ENCODE measurements at places on chromosomes 2 and 18. TPM values are rescaled to one million over a fixed set of nuclear protein-coding genes. Genes with fewer than 3 reads are reported as not detected.

Gene CCDC85A
- total RNA-seq = not detected

Gene HNMT
- not detected for total RNA-seq

Gene IKZF2
- 19.1 TPM for total RNA-seq

Gene ANO7
- total RNA-seq = 0.72 TPM

Gene GALR1
- total RNA-seq = not detected

GRCh38 chr18:32295604-32296003 lies 105.8 kb downstream of the MEP1B start:
- H3K4me3 ChIP-seq = no peak overlapping the region
- peaks cover 8% of the 10 kb centered on the region for H3K27me3 ChIP-seq
- H3K27ac ChIP-seq = no peak overlapping the region
- no peak for DNase-seq
- H3K4me1 ChIP-seq = no peaks in the 10 kb centered on the region

DNA sequence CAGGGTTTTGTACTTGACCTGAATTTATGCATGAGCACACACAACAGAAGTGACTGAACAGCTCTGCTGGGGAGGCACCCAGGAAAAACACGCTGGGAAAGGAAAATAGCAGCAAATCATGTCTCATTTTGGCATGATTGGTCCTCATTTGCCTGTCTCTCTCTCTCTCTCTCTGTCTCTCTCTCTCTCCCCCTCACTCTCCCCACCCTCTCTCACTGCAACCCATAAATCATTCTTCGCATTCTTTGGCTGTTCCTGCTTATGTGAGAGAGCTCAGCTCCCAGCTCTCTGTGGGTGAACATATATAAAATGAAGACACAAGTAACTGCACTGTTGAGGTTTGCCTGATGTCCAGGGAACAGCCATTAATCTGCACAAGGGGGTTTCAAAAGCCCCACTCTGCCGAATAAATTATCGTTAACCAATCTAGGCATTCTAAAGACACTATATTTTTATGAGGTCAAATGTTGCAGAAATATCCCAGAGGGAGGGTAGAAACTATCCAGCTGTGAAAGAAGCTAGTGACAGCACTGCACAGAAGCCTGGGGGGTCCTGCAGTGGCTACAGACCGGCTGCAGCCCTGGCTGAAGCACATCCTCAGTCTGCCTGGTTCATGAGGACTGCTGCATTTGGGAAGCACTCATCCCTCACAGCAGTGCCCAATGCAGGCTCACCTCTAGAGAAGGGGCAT lies 260.3 kb downstream of the AFF3 start:
- no peak for DNase-seq
- H3K27me3 ChIP-seq = no peaks in the 10 kb centered on the region

GRCh38 chr2:43460611-43461365 lies 135.1 kb downstream of the THADA start:
- DNase-seq = no peak
- H3K36me3 ChIP-seq = peaks cover 2% of the 10 kb centered on the region
- H3K27me3 ChIP-seq = no peaks in the 10 kb centered on the region

GRCh38 chr2:216784456-216784855 lies 75.4 kb downstream of the TNP1 start:
- no peaks in the 10 kb centered on the region for H3K4me1 ChIP-seq
- no peak for DNase-seq
- no peak overlapping the region for H3K4me3 ChIP-seq
- H3K27ac ChIP-seq = no peak overlapping the region
- H3K27me3 ChIP-seq = no peaks in the 10 kb centered on the region

- H3K27me3 ChIP-seq = no peaks in the 10 kb centered on the region
- H3K4me3 ChIP-seq = no peak overlapping the region
- no peaks in the 10 kb centered on the region for H3K36me3 ChIP-seq
- no peak overlapping the region for H3K27ac ChIP-seq
Measured at GRCh38 chr2:236964291-236964690, 121.4 kb upstream of the COPS8 start.

DNA sequence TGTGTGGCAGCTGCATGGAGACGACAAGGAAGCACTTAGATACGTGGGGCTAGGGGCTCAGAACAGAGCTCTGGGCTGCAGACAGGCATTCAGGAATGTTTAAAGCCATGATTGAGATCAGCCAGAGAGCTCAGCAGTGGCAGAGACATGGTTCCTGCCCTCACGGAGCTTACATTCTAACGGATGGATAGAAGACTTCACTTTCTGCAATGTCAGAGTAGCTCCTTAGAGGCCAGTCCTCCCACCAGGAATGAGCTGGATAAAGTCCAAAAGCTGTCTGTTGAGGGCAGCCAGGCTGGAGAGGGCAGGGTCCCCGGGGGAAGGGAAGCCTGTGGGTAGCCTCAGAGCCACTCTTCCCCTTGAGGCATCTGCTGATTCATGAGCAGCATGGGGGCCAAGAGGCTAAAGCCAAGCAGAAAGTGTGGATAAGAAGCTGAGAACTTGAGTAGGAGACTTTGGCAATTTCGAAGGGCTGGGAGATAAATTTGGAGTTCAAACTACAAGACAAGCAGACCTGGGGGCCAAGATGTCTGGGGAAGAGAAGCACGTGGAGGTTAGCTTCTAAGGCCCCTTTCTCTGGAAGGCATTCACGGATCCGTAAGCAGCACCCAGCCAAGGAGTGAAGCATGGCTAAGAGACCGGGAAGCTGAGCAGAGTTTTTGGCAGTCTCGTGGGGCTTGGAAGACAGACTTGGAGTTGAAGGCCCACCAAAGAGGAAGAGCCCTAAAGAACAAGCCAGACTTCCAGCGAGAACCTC lies 9.7 kb upstream of the CIB4 start:
- no peak overlapping the region for H3K4me3 ChIP-seq
- no peaks in the 10 kb centered on the region for H3K4me1 ChIP-seq
- peaks cover 24% of the 10 kb centered on the region for H3K27me3 ChIP-seq
- no peaks in the 10 kb centered on the region for H3K36me3 ChIP-seq
- no peak overlapping the region for H3K27ac ChIP-seq

DNA sequence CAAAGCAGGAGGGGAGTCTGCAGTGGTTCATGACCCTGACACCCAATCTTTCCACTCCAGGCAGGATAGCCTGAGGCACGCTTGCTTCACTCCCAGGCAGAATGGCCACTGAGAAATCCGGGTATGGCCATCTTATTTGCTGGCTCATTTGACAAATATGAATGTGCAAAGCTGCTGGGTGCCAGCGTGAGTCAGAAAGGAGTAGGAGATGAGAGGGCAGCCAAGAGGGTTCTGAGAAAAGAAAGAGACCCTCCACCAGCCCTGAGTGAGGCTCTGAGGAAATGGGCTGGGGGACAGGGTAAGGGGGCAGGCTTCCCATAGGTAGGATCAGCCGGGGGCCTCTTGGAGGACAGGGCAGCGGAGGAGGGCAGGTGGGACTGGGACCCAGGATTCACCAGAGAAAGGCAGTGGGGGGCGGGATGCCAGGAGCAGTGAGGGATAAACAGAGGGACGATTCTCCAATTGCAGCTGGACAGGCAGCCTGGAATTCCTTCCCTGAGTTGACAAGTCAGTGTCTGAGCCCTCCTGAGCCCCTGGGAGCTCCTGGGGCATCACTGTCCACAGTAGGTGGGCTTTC lies 15.2 kb downstream of the RAMP1 start:
- peaks cover 16% of the 10 kb centered on the region for H3K4me1 ChIP-seq
- no peaks in the 10 kb centered on the region for H3K36me3 ChIP-seq
- no peak for DNase-seq

GRCh38 chr2:171173087-171173486 lies 12.4 kb upstream of the TLK1 start:
- H3K36me3 ChIP-seq = peaks cover 2% of the 10 kb centered on the region
- H3K4me3 ChIP-seq = no peak overlapping the region
- DNase-seq = peak; percentile 18
- H3K27me3 ChIP-seq = no peaks in the 10 kb centered on the region
- H3K4me1 ChIP-seq = peaks cover 20% of the 10 kb centered on the region

- no peak overlapping the region for H3K4me3 ChIP-seq
- H3K36me3 ChIP-seq = no peaks in the 10 kb centered on the region
- no peaks in the 10 kb centered on the region for H3K27me3 ChIP-seq
- H3K4me1 ChIP-seq = no peaks in the 10 kb centered on the region
Measured at GRCh38 chr2:221948076-221948475, 350.7 kb downstream of the PAX3 start.

- DNase-seq = no peak
- H3K36me3 ChIP-seq = peaks cover 5% of the 10 kb centered on the region
- peak overlapping the region; percentile 89 for H3K4me3 ChIP-seq
- no peak overlapping the region for H3K27ac ChIP-seq
Measured at GRCh38 chr2:47784352-47784851, 1.5 kb downstream of the MSH6 start.

GRCh38 chr2:43714164-43714563 lies 37.9 kb upstream of the C1GALT1C1L start:
- H3K36me3 ChIP-seq = no peaks in the 10 kb centered on the region
- no peaks in the 10 kb centered on the region for H3K4me1 ChIP-seq
- H3K27ac ChIP-seq = no peak overlapping the region
- H3K27me3 ChIP-seq = peaks cover 9% of the 10 kb centered on the region
- no peak overlapping the region for H3K4me3 ChIP-seq

DNA sequence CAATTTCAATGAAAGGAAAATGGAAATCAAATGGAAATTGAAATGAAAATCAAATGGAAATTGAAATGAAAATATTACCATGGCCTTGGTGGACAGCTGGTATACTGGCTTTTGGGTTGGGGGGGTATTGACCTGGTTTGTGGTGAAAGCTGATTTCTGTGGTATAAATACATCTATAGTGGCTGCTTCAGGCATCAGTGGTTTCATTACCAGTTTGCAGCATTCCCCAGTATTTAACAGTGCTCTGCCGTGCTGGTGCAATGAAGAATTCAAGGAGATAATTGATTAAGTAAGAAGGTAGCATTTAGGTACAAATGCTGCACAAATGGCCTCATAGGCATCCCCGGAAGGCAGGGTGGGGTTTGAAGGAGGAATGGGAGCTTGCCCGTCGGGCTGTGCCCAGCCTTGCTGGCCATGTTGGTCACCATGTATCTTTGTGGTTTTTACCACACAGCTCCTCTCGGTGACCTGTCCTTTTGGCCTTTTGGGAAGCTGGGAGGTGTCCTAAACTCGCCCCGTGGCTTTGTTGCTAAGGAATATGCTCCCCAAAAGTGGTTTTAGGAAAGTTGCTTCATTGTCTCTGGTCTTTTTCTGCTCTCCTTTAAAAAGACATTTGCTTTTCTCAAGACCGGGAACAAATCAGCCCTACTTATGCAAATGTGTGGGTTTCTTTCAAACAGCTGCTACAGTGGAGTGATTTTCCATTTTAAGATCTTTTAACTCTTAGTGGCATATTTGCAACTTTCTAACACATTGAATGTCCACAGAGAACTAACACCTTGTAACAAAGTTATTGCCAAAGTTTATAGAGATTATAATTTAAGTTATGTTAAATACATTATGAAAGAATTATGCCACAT lies 28.6 kb downstream of the SNTG2 start:
- no peaks in the 10 kb centered on the region for H3K27me3 ChIP-seq
- H3K27ac ChIP-seq = no peak overlapping the region
- H3K36me3 ChIP-seq = no peaks in the 10 kb centered on the region

- H3K27me3 ChIP-seq = no peaks in the 10 kb centered on the region
- no peak overlapping the region for H3K27ac ChIP-seq
- no peaks in the 10 kb centered on the region for H3K4me1 ChIP-seq
- no peak for DNase-seq
- H3K36me3 ChIP-seq = no peaks in the 10 kb centered on the region
- no peak overlapping the region for H3K4me3 ChIP-seq
Measured at GRCh38 chr18:62663731-62664336, 51.5 kb upstream of the PHLPP1 start.

- DNase-seq = no peak
- H3K27me3 ChIP-seq = no peaks in the 10 kb centered on the region
- peak overlapping the region; percentile 91 for H3K27ac ChIP-seq
- peak overlapping the region; percentile 91 for H3K4me3 ChIP-seq
Measured at GRCh38 chr2:69385443-69386151, 1.4 kb downstream of the GFPT1 start.

GRCh38 chr18:2874765-2875164 lies 28.0 kb downstream of the EMILIN2 start:
- H3K36me3 ChIP-seq = no peaks in the 10 kb centered on the region
- H3K4me1 ChIP-seq = no peaks in the 10 kb centered on the region
- H3K4me3 ChIP-seq = no peak overlapping the region
- no peak for DNase-seq
- no peaks in the 10 kb centered on the region for H3K27me3 ChIP-seq

- no peak overlapping the region for H3K4me3 ChIP-seq
- H3K36me3 ChIP-seq = no peaks in the 10 kb centered on the region
- no peak overlapping the region for H3K27ac ChIP-seq
- peaks cover 4% of the 10 kb centered on the region for H3K4me1 ChIP-seq
- no peak for DNase-seq
Measured at GRCh38 chr2:178676046-178676445, 131.2 kb downstream of the TTN start.

DNA sequence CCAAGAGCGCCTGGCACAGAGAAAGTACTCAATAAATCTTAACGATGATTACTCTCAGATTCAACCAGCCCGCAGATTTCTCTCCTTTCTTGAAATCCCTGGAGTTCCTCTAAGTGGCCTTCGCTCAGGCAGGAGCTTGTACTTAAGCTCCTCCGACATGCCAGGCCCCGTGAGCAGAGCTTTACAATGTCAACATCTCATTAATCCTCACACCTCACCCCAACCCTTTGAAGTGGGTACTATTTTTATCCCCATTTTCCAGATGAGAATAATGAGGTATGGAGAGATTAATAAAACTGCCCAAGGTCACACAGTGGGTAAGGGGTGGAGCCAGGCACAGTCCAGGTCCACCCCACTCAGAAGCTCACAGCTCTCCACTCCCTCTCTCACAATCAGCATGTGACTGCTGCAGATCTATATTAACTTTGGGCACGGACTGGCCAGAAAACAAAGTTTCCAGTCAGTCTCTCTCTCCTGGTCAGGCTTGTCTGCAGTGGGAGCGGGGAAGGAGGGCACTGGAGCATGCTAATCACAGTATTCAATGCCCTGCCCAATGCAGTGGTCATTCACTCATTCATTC lies 18.0 kb downstream of the DNMT3A start:
- peaks cover 73% of the 10 kb centered on the region for H3K4me1 ChIP-seq
- H3K27ac ChIP-seq = peak overlapping the region; percentile 93
- no peaks in the 10 kb centered on the region for H3K27me3 ChIP-seq
- H3K4me3 ChIP-seq = peak overlapping the region; percentile 88
- H3K36me3 ChIP-seq = peaks cover 18% of the 10 kb centered on the region

Data from activated T-cell treated with anti-CD3 and anti-CD28 coated beads, Interleukin-2, amount 50 U/mL, for 72 hours (primary cell).